ENCODE measurements at places on chromosomes 5 and 9.

GRCh38 chr5:154228696-154229095 is 38.2 kb downstream of the GALNT10 start:
- no peak for DNase-seq

- DNase-seq = peak; percentile 57
Observed at GRCh38 chr9:114487607-114488300, 17.5 kb downstream of the WHRN start.

GRCh38 chr5:123605822-123606221 is 93.8 kb downstream of the CSNK1G3 start:
- DNase-seq = no peak

DNA sequence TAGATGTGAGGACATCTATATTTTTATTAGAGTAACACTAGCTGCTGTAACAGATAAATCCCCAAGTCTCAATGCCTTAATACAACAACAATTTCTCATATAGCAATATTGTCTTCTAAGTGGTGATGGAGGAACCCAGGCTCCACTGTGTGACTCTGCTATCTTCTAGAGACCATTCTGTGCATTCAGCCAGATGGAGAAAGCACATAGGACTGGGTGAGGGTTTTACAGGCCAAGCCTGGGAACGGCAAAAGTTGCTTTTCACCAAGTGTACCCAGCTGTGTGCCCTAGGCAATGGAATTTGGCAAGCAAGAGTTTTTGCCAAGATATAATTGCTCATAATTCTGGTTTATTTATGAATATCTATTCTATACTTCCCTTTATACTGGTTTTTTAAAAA is 11.7 kb downstream of the RBM22 start:
- DNase-seq = no peak

GRCh38 chr5:88662846-88663245 is 220.1 kb downstream of the MEF2C start:
- no peak for DNase-seq

DNA sequence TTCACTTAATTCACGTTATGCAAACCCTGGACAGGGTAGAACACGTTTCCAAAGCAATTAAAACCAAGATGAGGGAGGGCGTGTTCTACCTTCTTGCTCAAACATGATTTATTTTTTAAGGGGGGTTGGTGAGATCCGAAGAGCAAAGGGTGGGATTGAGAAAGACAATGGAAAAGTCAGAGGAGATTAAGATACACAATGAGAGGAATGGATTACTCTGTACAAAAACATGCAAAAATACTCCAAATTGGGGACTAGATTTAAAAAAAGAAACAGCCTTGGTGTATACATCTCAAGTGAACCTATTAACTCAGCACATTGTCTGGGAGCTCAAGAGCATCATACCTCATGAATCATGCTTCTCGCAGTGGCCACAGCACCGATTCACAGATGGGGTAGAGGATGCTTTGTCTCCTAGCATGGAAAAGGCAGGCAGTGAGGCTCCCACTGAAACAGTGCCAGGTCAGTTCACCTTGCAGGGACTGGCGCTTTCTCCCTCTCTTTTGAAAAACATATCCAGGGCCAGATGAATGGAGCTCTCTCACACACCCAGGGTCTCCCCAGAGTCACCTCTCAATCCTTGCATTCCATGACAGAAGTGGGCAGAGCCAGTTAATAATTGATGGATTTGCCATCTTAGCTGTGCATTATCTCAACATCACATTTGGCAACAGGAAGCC is 459.7 kb downstream of the BNC2 start:
- DNase-seq = no peak

DNA sequence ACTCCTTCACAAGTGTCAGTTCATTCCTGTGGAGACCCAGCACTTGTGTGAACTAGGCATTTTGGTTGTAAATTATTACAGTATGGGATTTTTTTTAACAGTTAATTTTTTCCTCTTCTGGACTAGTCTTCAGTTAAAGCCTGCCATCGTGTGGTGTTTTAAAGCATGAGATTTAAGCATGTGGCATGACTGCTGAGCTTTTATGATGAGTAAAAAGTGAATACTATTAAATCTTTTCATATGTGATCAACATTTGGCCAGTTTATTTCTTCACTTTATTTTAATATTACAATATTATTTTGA is 25.0 kb downstream of the LMNB1 start:
- DNase-seq = no peak

DNA sequence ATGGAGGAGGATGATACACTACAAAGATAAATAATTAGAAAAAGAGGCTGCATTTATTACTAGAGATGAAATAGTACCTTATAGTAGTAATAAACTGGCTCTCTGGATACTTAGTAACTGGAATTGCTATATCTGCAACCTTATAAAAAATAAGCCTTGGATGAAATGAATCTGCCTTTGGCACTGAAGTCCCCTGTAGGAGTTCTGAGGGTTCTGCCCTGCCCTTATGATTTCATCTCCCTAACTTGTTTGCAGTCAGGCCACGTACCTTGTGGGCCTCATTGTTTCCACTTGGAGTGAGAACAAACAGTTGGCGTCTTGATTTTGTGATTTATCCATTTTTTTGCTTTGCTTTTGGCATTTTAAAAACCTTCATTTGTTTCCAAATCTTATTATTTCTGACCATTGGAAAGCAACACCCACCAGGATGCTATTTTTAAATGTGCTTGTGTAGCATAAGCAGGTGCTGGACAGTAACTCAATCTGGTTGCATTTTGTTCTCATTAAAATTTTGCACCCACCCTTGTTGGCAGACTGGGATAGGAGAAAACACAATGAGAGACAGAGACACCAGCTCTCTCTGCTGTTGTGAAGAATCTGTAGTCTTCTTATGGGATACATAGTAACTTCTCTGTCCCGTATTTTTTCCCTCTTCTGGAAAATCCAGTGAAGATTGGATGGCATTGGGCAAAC is 518.9 kb upstream of the SGCD start:
- no peak for DNase-seq

DNA sequence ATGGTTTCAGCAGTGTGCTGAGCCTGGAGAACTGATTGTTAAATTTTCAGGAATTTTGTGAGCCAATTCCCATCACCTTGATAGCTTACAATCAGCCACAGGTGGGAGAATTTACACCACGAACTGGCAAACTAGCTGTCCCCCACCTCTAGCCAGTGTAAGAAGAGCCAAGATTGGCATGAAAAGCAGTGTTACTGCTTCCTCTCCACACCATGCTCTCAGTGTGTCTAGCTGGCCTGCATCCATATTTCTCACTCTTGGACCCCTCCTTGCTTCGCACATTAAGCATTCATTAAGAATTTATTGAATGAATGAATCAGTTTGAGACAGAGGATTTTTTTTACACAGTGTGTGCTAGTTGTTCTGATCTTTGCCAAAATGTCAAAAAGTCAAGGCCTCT is 36.7 kb upstream of the MAN2A1 start:
- no peak for DNase-seq

Measured in NCI-H2029 treated with DMSO at 0.1 percent for 48 hours (cell line).